ENCODE measurements at places on chromosomes 5 and 9. TPM values are rescaled to one million over a fixed set of nuclear protein-coding genes. Genes with fewer than 3 reads are reported as not detected.

The PDCD1LG2 gene
- 0.22 TPM for polyA plus RNA-seq

DNA sequence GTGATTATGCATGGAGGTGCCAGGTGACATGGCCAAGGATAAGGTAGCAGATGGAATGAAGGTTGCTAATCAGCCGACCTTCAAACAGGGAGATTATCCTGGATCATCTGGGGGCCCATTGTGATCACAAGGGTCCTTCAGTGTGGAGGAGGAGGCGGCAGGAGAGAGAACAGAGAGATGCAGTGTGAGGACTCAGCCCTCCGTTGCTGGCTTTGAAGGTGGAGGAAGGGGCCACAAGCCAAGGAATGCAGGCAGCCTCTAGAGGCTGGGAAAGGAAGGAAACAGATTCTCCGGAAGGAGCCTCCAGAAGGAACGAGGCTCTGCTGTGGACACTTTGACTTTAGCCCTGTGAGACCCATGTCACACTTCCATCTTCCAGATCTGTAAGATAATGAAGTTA lies 27.4 kb upstream of the EEIG1 start:
- no peak for DNase-seq

- no peak for DNase-seq
These were observed 85.5 kb downstream of the DCP2 start for GRCh38 chr5:113061846-113062780.

DNA sequence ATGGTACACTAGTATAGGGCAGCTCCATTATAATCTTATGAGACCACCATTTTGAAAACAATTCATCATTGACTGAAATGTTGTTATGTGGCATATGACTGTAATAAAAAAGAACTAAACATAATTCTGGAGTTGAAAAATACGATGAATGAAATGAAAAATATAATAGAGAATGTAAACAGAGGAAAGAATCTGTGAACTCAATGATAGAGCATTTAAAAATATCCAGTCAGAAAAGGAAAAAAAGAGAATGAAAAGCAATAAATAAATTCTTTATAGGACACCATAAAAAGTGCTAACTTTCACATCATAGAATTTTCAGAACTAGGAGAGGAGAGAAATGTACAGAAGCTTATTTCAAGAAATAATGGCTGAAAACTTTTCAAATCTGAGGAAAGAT lies 17.6 kb upstream of the VCAN start:
- no peak for DNase-seq

DNA sequence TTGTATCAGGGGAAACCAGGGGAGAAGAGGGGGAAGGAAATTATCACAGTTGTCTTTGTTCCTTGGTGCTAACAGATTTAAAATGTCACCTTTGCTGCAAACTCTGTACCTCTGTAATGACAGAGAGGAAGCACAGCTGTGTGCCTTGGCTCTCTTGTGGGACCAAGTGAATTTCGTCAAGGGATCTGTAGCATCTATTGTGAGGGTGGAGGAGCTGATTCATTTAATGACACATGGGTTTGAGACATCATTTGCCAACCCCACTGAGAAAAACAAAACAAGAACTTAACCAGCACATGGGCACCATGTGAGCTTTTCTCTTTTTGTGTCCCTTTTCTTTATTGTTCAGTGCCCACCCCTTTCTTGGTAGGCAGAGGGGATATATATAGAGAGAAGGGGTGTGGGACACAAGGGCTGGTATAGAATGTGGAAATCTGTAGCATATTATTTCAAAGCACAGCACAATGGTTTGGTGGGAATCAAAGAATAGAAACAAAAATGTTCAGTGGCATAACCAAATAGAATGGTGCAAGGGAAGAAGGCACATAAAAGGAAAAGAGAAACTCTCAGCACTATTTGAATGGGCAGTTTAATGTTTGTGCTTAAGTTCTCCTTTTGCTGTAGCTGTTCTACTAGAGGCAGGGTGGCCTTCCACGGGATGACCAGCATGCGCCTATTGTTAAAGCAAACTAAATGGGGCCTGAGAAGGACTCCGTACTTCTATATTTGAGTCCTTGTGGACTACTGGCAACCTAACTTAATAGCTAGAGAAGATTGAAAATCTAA lies 63.3 kb downstream of the LIX1 start:
- DNase-seq, result no peak

DNA sequence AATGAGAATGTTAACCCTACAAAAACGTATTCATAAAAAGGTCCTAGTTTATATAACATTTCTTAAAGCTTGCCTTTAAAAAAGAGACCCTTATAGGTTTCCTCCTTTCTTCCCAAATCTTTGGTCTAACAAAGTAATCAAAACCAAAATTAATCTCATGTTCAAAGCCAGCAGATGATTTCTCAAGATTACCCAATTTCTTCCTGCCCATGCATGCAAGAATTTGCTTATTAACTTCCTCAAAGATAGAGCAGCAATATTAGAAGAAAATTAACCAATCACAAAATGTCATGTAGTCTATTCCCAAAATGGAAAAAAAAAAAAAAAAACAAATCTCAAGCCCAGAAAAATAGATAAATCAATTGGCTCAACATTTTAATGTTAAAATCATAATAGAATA lies 114.9 kb downstream of the MLLT3 start:
- DNase-seq, result no peak

The MAMDC4 gene
- 4.5 TPM for polyA plus RNA-seq

DNA sequence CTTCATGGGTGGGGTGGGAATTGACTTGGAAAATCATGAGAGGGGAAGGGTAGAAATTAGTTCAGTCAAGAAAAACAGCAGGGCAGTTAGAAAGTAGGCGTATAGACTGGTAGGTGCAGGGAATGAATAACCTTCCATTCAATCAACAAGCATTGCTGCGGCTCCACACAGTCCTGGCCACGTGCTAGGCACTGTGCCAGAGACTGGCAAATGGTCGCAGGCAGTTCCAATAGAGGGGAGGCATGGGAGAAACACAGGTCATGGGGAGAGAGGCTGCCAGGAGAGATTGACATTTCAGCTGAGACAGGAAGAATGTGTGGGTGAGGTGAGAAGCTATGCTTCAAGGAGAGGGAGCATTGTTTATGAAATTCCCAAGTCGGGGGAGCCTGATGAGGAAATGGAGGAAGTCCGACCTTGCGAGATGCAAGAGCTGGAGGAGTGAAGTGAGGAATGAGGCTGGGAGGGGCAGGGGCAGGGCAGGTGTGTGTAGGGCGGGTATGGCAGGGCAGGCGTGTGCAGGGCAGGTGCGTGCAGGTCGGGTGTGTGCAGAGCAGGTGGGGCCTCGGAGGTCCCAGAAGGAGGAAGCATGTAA lies 54.4 kb upstream of the PPARGC1B start:
- no peak for DNase-seq

DNA sequence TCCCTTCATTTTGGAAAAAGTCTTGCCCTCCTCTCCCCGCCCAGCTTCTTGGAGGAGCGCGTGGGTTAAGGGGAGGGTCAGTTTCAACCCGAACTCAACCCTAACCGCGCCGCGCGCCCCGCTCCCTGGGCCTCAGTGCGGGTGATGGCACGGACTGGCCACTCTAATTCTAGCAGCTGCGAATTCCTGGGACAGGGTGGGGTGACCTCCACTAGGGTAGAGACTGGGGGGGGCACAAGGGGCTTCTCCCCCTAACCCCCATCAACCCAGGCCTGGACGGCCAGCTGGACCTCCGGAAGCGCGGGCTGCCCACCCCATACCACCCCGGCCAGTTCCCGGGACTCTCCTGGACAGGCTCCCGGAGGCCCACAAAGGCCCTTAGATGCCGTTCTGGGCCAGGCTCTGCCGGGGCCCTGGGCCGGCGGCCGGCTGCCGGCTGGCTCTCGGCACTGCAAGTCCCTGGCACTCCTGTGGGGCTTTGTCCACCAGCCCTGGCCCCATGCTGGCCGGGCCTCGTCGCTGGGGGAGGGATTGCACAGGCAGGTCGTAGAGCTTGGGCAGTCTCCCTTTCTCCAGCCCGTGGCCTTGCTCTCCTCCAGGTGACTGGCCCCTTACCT lies 7.2 kb upstream of the PSD2 start:
- DNase-seq, result no peak

The SPINK7 gene
- 0.33 TPM for polyA plus RNA-seq

DNA sequence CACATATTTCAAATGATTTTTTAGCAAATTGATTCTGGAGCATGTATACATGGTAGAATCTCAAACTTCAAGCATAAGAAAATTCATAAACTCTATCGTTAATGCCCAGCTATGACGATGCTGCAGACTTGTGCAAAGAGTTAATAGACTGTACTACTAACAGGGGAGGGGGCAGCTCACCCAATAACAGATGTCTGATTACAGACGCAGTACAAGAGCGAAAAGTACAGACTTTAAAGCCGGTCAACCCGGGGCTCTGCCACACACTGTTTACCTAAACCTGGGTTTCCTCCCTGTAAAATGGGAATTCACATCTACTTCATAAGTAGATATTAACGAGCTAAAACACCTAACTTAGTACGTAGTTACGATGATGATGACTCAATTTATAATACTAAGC lies 651 bp downstream of the TRIM23 start:
- DNase-seq, result no peak

The SEMA6A gene
- polyA plus RNA-seq, result 36.7 TPM

- no peak for DNase-seq
These were observed 296.8 kb downstream of the PDE4D start for GRCh38 chr5:59596586-59597350.
